ENCODE measurements at places on chromosomes 1 and 21. TPM values are rescaled to one million over a fixed set of nuclear protein-coding genes. Genes with fewer than 3 reads are reported as not detected.

- DNase-seq: no peak
These were observed 249.4 kb downstream of the DYRK1A start for GRCh38 chr21:37615962-37616361.

- DNase-seq: no peak
These were observed 405.6 kb downstream of the KIF26B start for GRCh38 chr1:245560316-245560859.

Gene DCDC2B
- not detected for total RNA-seq

GRCh38 chr1:24714859-24715520 is 30.3 kb upstream of the CLIC4 start:
- no peak for DNase-seq

- DNase-seq: no peak
These were observed 12.5 kb downstream of the RHOC start for GRCh38 chr1:112694363-112694929.

Gene DESI2
- total RNA-seq: 30.6 TPM

DNA sequence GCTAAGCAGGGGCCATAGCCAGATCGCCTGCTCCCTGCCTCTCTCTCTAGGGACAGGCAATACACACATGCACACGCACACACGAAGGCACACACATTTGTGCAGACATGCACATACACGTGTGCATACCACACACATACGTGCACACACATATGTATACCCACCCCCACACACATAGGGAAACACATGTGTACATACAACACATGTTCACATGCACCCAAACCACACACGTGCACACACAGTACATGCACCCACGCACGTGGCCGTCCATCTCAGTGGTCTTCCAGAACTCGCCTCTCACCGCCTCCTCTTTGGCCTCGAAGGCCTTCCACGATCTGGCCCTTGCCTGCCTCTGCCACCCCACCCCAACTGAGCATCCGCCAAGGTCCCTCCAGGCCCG is 25.3 kb upstream of the PEX10 start:
- DNase-seq: no peak

GRCh38 chr21:42068256-42068545 is 2.9 kb upstream of the UMODL1 start:
- no peak for DNase-seq

DNA sequence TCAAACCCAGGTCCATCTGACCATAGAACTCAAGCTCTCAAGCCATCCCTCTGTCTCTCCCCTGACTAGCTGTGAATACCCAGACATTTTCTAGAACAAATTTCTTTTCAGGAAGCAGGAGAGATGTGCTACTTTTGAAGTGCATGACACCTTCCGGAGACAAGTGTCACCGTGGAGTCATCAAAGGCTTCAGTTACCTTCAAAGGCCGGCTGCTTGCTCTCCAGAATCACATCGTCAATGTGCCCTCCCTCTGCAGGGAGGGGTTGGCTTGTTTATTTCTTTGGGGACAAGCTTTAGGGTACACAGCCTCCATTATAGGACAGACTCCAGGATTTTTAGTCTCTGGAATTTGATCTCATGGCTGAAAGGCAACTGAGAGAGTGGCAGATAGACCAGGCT is 37.7 kb upstream of the IGSF21 start:
- no peak for DNase-seq
